ENCODE measurements at places on chromosomes 6 and 20.

- no peak for DNase-seq
- peak overlapping the region; percentile 54 for H3K4me3 ChIP-seq
- H3K27ac ChIP-seq, result no peak overlapping the region
- peaks cover 1% of the 10 kb centered on the region for H3K36me3 ChIP-seq
Measured at GRCh38 chr20:63738687-63739129, 868 bp upstream of the SLC2A4RG start.

- peak; percentile 73 for DNase-seq
- H3K4me1 ChIP-seq, result peaks cover 47% of the 10 kb centered on the region
- H3K4me3 ChIP-seq, result peak overlapping the region; percentile 75
Measured at GRCh38 chr20:58891086-58891717, 38.7 kb downstream of the GNAS start.

GRCh38 chr6:151731313-151731712 lies 76.2 kb upstream of the ESR1 start:
- no peak overlapping the region for H3K27ac ChIP-seq
- H3K4me3 ChIP-seq, result no peak overlapping the region
- H3K36me3 ChIP-seq, result no peaks in the 10 kb centered on the region
- peaks cover 5% of the 10 kb centered on the region for H3K4me1 ChIP-seq

- H3K36me3 ChIP-seq, result peaks cover 6% of the 10 kb centered on the region
- DNase-seq, result no peak
- peak overlapping the region; percentile 88 for H3K4me3 ChIP-seq
- peaks cover 62% of the 10 kb centered on the region for H3K4me1 ChIP-seq
Measured at GRCh38 chr6:33623895-33624381, 2.8 kb downstream of the ITPR3 start.

- no peak overlapping the region for H3K4me3 ChIP-seq
- no peaks in the 10 kb centered on the region for H3K36me3 ChIP-seq
- no peak overlapping the region for H3K27ac ChIP-seq
- no peak for DNase-seq
Measured at GRCh38 chr6:107550241-107550840, 60.4 kb downstream of the SOBP start.

DNA sequence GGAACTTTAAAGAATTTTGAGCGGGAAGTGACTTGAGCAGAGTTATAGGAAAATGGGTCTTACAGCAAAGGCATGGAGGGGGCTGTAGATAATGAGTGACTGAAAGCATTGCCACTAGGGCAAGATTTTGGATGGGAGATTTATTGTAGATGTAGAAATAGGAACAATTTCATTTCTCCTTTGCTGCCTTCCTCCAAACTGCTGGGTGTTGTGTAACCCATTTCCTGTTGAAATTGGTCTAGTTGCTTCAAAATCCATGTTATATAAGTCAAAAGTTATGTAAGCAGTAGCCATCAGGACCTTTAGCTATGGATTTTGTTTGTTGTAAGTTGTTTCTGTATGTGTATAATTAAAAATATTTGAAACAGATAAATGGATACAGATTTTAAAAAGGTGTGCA lies 11.1 kb downstream of the YWHAB start:
- DNase-seq, result no peak
- H3K4me3 ChIP-seq, result no peak overlapping the region
- peak overlapping the region; percentile 31 for H3K27ac ChIP-seq
- H3K27me3 ChIP-seq, result no peaks in the 10 kb centered on the region
- H3K36me3 ChIP-seq, result peaks cover 36% of the 10 kb centered on the region

DNA sequence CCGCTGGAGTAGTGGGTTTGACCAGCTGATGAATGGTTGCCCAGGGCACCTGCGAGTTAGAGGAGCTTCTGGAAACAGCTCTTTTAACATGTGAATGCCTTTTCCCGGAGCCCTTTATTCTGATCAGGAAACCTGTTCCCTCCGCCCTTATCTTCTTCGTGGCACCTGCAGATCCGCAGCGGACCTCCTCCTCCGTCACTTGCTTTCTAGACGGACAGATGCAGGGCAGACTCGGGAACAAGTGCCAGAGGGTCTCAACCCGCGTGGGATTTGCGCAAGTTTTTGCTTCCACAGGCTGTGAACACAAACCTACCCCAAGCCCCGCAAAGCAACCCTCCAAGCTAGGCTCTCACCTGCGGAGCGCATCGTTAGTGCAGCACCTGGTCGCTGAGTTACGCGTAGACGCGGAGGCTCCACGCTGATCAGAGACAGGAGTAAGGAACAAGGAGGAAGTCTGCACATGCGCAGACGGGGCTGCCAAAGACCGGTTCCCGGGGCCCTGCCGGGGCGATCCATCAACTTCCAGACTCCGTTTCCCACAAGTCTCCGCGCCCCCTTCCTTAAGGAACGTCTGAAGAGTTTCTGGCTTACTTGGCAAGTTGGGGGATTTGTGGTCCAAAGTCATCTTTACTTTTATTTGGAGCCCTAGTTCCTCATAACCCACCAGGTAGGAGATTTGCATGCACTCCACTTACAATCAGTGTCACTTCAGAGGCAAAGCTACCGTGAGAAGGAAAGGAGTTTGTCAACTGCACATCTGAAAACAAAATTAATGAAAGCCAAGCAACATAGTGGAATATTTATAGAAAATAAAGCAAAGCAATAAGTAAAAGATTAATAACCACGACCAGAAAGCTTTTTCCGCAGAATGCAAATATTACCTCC lies 52.7 kb upstream of the ELMO2 start:
- no peak overlapping the region for H3K27ac ChIP-seq
- H3K4me1 ChIP-seq, result no peaks in the 10 kb centered on the region
- peak overlapping the region; percentile 10 for H3K4me3 ChIP-seq
- peak; percentile 2 for DNase-seq

DNA sequence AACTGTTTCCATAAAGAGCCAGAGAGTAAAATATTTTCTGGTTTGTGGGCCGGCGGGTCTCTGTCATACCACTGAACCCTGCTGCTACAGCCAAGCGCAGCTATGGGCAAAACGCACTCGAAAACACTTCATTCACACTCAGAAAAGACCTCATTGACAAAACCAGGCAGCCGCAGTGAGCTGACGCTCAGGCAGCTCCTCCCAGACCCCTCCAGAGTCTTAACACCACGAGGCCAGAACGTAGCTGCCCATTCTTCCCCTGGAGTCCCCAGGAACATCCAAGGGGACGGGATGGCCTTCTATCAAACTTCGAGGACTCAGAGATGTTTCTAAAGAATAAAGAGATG lies 35.6 kb upstream of the ZBP1 start:
- no peak for DNase-seq
- no peak overlapping the region for H3K4me3 ChIP-seq
- H3K27me3 ChIP-seq, result no peaks in the 10 kb centered on the region
- H3K36me3 ChIP-seq, result no peaks in the 10 kb centered on the region
- H3K4me1 ChIP-seq, result peaks cover 17% of the 10 kb centered on the region

DNA sequence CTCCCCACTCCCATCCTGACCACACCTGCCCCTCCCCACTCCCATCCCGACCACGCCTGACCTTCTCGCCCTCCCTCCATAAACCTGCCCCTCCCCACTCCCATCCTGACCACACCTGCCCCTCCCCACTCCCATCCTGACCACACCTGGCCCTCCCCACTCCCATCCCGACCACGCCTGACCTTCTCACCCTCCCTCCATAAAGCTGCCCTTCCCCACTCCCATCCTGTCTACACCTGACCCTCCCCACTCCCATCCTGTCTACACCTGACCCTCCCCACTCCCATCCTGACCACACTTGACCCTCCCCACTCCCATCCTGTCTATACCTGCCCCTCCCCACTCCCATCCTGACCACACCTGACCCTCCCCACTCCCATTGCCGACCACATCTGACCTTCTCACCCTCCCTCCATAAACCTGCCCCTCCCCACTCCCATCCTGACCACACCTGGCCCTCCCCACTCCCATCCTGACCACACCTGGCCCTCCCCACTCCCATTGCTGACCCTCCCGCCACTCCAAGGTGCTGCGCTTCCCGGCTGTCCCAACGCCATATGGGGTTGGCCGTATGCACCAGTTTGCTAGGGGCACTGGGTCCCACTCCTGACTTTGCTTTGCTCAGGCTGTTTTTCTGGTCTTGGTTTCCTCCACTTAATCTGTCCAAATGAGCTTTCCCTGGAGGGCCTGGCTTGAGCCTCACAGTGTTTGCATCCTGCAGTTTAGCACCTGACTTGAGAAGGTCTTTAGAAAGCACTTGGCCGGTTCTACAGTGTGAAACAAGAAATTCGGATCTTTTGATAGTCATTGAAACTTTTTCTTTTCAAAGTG lies 2.9 kb downstream of the KIF25 start:
- H3K27ac ChIP-seq, result no peak overlapping the region
- H3K36me3 ChIP-seq, result peaks cover 6% of the 10 kb centered on the region
- H3K4me1 ChIP-seq, result peaks cover 14% of the 10 kb centered on the region
- no peak for DNase-seq
- H3K27me3 ChIP-seq, result no peaks in the 10 kb centered on the region
- H3K4me3 ChIP-seq, result no peak overlapping the region

DNA sequence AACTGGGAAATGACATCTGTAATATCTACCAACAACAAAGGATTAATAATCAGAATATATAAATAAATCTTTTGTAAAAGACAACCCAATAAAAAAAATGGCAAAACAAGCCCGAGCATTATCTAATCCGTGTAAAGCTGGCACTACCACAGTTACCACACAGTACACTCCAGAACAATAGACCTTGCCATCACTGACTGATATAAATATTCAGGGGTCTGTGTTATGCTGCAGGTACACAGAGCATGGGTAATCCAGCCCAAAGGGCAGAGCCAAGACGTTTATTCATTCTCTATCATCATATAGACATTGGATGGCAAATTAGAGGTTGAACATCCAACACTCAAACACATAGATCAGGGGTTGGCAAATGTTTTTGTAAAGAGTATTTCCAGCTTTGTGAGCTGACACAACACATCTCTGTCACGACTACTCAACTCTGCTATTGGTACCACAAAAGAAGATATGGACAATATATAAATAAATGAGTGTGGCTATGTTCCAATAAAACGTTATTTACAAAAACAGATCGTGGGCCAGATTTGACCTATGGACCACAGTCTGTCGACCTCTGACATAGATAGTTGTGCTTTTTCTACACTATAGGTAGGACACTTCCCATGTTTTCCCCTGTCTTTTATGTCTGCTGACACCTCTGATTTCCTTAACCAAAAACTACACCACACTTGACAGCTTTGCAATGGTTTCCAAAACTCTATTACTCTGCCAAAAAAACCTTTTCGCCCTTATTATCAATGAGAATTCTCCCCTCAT lies 4.5 kb downstream of the NCOA6 start:
- no peak overlapping the region for H3K4me3 ChIP-seq
- H3K36me3 ChIP-seq, result peaks cover 2% of the 10 kb centered on the region
- no peak for DNase-seq
- peaks cover 43% of the 10 kb centered on the region for H3K4me1 ChIP-seq

GRCh38 chr6:113597231-113597583 lies 259.9 kb upstream of the MARCKS start:
- H3K4me3 ChIP-seq, result no peak overlapping the region
- peaks cover 15% of the 10 kb centered on the region for H3K27me3 ChIP-seq
- DNase-seq, result no peak
- no peaks in the 10 kb centered on the region for H3K4me1 ChIP-seq
- H3K36me3 ChIP-seq, result no peaks in the 10 kb centered on the region
- no peak overlapping the region for H3K27ac ChIP-seq

DNA sequence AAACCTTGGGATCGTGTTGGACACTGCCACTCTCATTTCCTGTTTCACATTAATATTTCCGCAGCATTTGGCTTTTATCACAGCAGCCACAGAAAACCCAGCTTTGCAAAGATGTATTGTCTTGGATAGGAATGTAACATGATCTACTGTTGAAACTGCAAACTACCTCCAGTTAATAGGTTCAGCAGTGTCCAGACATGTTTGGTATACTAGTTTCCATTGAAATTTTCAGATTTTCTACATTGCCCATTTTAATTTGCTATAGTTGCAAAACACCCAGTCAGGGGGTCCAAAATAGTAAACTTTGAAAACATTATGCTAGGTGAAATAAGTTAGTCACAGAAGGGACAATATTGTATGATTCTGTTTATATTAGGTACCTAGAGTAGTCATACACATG lies 3.3 kb downstream of the ANKRD6 start:
- no peaks in the 10 kb centered on the region for H3K36me3 ChIP-seq
- H3K4me1 ChIP-seq, result peaks cover 24% of the 10 kb centered on the region
- H3K27me3 ChIP-seq, result peaks cover 5% of the 10 kb centered on the region
- no peak overlapping the region for H3K27ac ChIP-seq
- H3K4me3 ChIP-seq, result no peak overlapping the region
- DNase-seq, result no peak

DNA sequence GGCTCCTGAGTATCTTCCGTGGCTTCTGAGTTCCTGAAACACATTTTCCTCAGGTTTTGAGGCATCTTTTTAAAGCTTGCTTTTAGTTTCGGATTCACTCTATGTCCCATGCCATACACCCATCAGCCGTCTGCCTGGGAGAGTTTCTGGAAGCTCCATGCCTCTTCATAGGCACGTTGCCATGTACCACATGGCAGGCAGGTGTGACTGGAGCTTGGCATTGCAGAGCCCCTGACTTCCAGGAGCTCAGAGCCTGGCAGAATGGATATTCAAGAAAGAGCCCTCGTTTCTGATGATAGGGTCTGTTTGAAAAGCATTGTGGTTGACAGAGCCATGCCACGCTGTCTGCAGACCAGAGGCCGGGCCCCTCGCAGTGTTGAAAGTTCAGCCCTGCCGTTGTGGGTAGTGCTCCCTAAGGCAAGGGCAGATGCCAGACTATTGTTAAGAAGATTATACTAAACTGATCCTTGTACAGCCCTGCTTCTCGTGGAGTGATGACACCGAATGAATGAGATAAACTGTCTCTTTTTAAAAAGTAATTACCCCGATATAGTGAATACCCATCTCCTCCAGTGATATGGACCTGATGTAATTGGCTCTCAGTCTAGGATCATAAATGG lies 100.0 kb downstream of the RPP40 start:
- DNase-seq, result no peak
- H3K4me3 ChIP-seq, result no peak overlapping the region
- no peaks in the 10 kb centered on the region for H3K27me3 ChIP-seq
- peaks cover 2% of the 10 kb centered on the region for H3K36me3 ChIP-seq
- no peak overlapping the region for H3K27ac ChIP-seq
- H3K4me1 ChIP-seq, result peaks cover 41% of the 10 kb centered on the region

- H3K27me3 ChIP-seq, result no peaks in the 10 kb centered on the region
- H3K4me1 ChIP-seq, result no peaks in the 10 kb centered on the region
- no peak overlapping the region for H3K27ac ChIP-seq
Measured at GRCh38 chr20:39873286-39873685, 815.8 kb downstream of the MAFB start.

GRCh38 chr6:54193560-54193959 lies 82.3 kb downstream of the MLIP start:
- no peak overlapping the region for H3K4me3 ChIP-seq
- H3K4me1 ChIP-seq, result no peaks in the 10 kb centered on the region
- DNase-seq, result no peak
- H3K36me3 ChIP-seq, result no peaks in the 10 kb centered on the region
- H3K27ac ChIP-seq, result no peak overlapping the region
